ENCODE measurements at places on chromosomes 2 and 18. TPM values are rescaled to one million over a fixed set of nuclear protein-coding genes. Genes with fewer than 3 reads are reported as not detected.

The TXNDC2 gene
- total RNA-seq = 0.17 TPM

The BCL11A gene
- total RNA-seq = 0.01 TPM

The MDH1B gene
- 1.4 TPM for total RNA-seq

The DSC3 gene
- 1.5 TPM for total RNA-seq

The ABCG8 gene
- total RNA-seq = not detected

The MOGAT1 gene
- not detected for total RNA-seq

The CRACDL gene
- 5.1 TPM for total RNA-seq

The ALS2 gene
- 13.5 TPM for total RNA-seq

The ELOA2 gene
- not detected for total RNA-seq

The CROCC2 gene
- total RNA-seq = not detected

The MAP3K19 gene
- total RNA-seq = not detected

The MC5R gene
- not detected for total RNA-seq

The RIT2 gene
- total RNA-seq = not detected

The MORN2 gene
- total RNA-seq = 48.2 TPM

The GULP1 gene
- 34.9 TPM for total RNA-seq

The IL36G gene
- not detected for total RNA-seq

The CCDC138 gene
- total RNA-seq = 8.4 TPM

The EFHD1 gene
- 5.1 TPM for total RNA-seq

The ST8SIA3 gene
- total RNA-seq = not detected

The MAPRE3 gene
- 11.4 TPM for total RNA-seq

The KCNE4 gene
- total RNA-seq = 0.46 TPM

The CXCR1 gene
- total RNA-seq = not detected

All from A549 treated with dexamethasone at 1 μM for 4 hours (cell line).